ENCODE measurements at places on chromosomes 1 and 21.
A peak's percentile ranks its signal among the peaks of the same experiment; 100 is the strongest.

GRCh38 chr1:6923955-6924881 is 139.0 kb downstream of the CAMTA1 start:
- no peak for DNase-seq

- peak; percentile 70 for DNase-seq
These were observed 2.7 kb downstream of the DISP1 start for GRCh38 chr1:222817529-222817928.

DNA sequence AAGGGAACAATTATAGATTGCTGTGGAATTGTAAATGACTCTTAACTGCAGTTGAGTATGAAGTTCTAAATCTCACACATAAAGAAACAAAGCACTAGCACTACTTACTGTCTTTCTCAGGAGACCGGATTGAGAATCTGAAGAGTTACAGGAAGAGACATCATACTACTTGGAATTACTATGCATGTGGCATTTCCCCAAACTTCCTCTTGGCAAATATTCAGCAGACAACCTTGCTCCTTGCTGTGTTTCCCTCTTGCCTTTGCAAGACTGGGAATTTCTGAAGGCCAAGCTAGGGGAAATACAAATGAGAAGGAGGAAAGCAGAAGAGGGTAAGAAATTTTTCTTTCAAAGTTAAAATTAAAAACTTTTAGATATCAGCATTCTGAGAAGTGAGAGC is 173.6 kb upstream of the KCTD3 start:
- DNase-seq: no peak

GRCh38 chr1:100353071-100353801 is 930 bp downstream of the CDC14A start:
- peak; percentile 13 for DNase-seq

DNA sequence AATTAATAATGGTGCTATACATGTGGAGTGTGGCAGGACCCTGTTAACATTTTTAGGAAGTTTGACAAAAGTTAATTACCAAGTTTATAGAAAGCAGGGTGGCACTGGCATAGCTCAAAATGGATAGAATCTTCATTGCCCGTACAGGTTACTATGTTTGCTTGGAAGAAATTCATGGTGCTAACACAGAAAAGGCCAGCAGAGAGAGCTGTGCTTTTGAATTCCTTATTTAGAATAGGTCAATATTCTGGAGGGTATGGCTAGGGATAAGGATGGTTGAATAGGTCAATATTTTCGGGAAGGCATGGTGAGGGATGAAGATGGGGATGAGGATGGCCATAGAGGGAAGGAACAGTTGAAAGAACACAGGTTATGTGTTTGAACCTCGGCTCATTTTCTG is 345.1 kb downstream of the LMO4 start:
- no peak for DNase-seq

DNA sequence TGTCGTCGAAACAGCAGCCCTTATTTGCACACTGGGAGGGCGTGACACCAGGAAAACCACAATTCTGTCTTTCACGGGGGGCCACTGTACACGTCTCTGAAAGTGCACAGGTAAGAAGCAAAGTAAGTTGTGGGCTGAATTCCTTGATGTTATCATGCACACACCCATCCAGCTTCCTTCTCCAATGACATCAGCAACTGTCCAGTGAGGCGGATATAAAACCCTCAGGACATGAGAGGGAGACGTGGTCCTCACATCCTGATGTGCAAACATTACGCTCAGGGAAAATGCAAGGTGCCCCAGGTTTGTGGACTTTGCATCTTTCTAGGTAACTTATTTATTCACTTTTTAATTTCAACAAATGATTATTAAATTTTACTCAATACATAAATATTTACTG is 3.0 kb downstream of the TFF1 start:
- no peak for DNase-seq

GRCh38 chr1:2559509-2560298 is 3.5 kb downstream of the TNFRSF14 start:
- no peak for DNase-seq

GRCh38 chr21:34617753-34618339 is 2.9 kb upstream of the RCAN1 start:
- no peak for DNase-seq

DNA sequence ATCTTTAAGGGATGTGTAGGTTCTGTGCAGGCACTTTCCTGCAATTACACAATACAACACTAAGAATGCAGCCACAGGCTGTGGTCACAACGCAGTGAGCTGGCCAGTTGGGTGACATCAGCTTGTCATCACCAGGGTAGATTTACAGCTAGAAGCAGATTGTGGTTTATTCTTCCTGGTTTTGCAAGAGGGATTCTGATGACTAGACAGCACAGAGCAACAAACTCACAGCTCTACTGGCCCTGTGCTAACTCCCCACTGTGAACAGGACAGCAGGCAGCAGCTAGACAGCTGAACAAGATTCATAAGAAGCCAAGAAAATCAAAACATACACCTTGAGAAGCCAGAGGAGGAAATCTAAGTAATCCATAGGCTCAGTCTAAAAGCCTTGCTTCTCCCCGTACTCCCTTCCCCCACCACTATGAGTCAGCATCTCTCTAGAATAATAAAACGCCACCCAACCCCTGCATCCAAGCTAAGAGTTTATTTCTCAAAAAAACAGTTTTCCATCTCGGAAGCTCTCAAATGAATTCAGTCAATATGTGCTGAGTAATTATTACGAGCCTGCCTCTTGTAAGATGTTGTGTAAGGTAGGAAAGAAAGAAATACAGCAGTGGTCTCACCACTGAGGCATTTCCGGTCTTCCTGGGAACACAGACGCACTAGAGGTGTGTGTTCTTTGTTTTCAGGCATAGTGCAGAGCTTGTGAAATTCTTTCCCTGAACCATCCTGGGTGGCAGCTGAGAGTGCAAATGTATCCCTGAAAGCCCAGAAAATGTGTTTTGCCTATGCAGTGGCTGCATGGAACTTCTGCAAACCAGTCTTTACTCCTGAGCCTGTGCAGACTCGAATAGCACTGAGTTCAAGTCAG is 162.8 kb downstream of the NTPCR start:
- peak; percentile 100 for DNase-seq

GRCh38 chr1:74422421-74423292 is 89.8 kb downstream of the LRRC53 start:
- no peak for DNase-seq

- DNase-seq: no peak
These were observed at the start of gene OLIG2 for GRCh38 chr21:33025489-33026442. TSS of gene OLIG2 (plus strand) at chr21:33025935. CDS start at chr21:33026863, 928 bp downstream.

DNA sequence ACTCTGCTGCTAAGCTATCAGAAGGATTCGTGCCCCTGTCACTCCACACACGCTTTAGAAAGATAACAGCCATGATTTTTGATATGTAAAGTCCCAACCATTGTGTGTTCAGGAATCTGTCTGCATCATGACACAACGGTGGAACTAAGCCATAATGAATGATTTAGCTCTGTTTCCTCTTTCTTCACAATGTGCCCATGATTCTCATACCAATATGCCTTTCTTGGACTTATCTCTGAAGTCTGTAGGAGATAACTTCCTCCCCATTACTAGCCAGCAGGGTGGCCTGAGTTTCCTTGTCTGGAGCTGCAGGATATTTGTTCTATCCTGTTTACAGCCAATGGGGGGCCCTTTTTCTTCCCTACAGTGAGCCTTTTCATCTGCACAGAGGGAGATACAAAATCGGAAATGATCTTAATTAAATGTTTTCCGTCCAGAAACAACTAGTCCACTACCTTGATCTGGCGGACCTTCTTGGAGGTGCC is 511.7 kb downstream of the USP25 start:
- no peak for DNase-seq

GRCh38 chr1:245704341-245704740 is 549.6 kb downstream of the KIF26B start:
- DNase-seq: no peak

GRCh38 chr1:205719015-205719414 is 31.0 kb downstream of the NUCKS1 start:
- no peak for DNase-seq

DNA sequence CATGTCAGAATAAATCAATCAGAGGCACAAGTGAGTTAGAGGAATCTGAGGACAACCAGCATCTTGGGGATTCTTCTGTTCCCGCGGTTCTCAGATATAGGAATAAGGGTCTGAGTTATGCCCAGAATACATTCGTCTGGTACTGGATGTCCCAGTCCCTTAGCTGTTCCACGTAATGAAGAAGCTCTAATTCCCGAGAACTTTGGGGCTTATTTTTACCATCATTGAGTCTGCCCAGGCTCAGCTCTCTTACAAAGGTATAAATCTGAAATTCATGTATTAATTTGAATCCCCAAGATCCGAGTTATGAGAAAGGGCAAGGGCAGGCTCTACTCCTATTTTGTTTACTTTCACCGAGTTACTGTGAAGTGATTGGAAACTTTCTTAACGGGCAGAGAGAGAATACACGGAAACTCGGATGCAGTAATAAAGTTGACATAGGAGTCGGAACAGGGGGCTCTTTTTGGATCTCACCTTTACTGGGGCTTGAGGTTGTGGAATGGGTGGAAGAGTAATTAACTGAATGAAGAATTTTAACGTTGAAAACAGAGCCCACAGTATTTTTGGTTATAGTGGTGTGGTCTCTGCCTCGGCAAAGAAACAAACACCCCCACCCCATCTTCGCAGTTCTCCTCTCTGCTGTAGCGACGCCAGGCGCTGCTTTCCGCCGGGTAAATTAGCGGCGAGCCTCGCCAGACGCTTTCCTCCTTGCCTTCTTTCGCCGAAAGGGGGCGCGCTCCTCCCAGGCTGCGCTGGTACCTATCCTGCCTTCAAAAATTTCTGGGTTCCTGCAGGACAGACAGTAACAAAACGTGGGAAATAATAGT is 7.1 kb downstream of the PRRX1 start:
- DNase-seq: no peak

DNA sequence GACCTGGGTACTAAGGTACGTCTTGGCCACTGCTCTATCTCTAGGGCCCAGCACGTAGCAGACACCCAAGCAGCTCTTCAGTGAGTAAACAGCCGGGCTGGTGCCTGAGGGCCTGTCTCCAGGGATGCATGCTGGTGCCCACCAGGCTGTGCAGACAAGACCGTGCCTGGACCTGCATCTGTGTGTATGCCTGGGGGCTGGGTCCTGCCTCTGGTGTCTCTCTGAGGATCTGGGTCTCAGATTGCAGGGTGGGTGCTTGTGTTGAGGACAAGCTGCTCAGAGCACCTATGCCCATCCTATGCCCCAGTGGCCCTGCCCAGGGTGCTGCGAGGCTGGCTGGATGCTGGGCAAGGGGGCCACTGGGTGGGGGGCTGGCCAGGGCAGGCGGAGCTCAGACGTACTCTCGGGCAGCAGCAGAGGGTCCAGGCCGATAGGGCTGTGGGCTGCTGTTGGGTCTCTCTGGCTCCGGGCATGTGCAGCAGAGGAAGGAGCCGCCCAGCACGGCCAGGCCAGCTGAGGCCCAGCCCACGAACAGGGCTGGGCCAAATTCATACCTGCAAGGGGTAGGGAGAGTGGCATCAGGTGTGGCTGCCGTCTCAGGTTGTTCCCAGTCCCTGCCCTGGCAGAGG is 4.4 kb downstream of the CLDN19 start:
- DNase-seq: no peak

GRCh38 chr1:1058921-1059493 is 15.1 kb downstream of the RNF223 start:
- DNase-seq: no peak

GRCh38 chr1:84339503-84339902 is 38.0 kb downstream of the SAMD13 start:
- DNase-seq: peak; percentile 11
